ENCODE measurements at places on chromosomes 2 and 18.

DNA sequence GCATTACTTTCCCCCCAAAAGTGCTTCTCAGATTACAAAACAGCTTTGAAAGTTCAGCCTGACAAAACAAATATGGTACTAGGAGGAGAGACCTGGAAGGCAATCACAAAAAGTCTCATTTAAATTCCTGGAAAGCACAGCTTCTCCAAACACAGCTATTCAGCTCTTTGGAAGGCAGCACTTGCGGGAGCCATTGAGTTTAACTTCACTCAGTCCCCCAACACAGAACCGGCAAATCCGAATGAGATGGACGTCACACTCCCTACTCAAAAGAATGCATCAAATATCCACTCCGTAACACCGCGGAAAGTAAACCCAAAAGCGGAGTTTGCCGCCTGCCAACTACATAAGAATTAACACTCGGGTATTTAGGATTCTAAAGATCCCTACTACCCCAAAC is 638 bp downstream of the ST6GAL2 start:
- DNase-seq: peak; percentile 24

DNA sequence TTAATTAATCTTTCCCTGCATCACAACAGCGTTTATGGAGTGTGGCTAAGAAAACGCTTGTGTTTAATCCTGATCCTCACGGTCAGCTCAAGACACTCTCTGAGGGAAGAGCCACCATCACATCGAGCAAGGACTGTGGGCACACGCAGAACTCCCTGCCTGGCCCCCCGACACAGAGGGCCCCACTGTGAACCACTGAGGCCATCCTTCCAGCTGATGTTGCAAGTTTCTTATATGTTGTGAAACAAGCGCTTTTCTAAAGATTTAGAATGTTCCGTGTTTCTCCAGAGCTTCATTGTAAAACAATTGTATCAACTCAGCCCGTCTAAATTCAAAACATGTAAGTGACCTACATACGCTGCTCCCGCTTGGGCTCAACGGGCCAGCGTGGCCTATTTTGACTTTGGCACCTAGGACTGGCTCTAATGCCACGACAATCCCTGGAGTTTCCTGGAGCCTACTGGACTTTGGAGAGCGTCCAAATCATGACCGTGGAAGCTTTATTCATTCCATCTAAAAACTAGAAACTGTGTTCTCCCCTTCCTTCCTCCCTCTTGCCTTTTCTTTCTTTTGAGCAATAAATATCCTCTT is 34.9 kb downstream of the SERPINE2 start:
- DNase-seq: no peak

- DNase-seq: no peak
Measured at GRCh38 chr2:3864943-3865865, 161.8 kb downstream of the DCDC2C start.

DNA sequence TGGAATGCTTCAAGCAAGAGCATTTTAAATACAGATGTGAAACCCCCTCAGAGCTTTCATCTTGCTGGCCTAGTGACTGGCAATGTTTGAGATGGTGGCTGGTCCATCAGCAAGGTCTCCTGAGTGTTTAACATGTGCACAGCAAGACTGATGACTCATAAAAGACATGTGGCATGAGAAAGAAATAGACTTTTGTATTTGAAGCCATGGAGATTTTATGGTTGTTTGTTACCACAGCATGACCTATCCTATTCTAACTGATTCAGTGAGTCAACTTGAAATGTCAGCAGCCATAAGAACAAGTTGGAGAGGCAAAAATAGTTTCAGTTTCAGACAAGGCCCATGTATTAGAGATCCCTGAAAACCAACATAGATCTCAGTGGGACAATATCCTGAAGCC is 154.7 kb upstream of the LYPD1 start:
- DNase-seq: peak; percentile 35

DNA sequence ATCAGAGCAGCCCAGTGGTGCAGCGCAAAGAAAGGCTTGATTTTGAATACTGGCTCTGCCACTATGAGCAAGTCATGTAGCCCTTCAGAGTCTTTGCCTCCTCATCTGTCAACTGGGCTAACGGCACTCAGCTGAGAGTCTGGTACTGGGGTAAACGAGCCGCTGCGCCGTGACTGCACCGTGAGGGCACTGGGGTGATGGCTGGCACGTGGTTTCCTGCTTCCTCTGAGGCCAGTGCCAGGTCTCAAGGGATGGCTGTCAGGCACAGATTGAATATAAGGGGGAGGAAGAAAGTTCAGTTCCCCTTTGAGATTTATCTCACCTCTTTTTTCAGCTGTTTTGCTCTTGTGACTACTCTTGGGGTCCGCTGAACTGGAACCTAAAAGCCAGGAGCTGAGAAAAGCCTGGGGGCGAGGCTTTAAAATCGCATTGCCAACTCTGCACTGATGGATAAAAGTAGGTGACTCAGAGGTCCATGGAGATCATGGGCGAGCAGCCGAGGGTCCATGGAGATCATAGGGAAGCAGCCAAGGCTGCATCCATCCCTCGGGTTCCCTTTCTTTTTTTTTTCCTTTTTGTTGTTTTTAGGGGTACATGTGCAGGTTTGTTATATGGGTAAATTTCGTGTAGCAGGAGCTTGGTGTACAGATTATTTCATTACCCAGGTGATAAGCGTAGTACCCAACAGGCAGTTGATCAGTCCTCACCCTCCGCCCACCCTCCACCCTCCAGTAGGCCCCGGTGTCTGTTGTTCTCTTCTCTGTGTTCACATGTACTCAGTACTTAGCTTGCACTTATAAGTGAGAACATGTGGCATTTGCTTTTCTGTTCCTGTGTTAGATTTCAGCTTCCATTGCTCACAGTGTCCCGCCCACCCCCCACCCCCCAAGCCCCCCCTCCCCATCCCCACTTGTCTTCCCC is 114.3 kb downstream of the SPP2 start:
- DNase-seq: no peak

DNA sequence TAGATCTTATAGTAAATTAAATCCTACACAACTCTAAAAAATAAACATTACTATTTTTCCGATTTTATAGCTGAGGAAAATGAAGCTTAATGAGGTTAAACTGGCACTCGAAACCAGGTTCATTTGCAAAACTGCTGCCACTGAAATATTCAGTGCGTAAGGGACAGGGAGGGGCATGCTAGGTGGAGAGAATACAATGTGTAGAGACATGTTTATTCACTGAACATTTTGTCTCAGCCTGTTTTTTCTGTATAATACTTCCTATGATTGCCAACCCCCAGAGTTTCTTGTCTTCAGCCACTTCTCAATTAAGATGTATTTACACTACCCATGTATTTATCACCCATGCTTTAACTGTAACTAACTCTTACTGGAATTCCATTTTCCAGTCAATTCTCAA is 31.6 kb upstream of the ZNF804A start:
- DNase-seq: no peak

DNA sequence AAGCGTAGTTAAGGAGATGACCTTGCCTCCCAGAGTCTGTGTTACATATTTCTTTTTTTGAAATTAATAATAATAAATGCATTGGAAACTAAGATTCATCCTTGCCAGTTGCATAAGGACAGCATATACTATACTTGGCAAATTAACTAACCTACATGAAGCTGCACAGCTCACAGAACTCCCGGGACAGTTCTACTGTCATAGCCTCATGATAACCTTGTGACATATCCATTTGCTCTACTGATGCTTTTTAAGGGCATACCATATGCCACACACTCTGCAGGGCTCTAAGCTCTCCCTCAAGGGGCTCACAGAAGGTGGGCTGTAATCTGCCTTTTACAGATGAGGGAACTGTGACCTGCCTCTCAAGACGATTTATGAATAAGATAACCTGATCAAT is 3.8 kb downstream of the ITGB1BP1 start:
- DNase-seq: no peak

DNA sequence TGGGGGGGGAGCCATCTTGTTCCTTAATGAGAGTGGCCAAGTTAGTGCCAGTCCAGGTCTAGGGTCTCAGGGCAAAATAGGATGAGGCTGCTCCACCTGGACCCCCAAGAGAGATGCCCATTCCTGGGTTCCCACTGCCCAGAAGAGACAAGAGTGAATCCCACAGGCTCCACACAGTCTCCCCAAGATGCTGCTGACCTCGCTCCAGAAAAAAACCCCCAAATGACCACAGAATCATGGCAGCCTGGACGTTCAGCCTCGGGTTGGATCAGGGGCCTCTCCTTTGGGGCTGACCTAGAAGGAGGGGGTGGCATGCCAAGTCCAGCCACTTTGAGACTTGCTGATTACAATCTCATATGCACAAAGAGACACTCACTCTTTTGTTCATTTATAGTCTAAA is 25.1 kb downstream of the STAT1 start:
- DNase-seq: no peak

DNA sequence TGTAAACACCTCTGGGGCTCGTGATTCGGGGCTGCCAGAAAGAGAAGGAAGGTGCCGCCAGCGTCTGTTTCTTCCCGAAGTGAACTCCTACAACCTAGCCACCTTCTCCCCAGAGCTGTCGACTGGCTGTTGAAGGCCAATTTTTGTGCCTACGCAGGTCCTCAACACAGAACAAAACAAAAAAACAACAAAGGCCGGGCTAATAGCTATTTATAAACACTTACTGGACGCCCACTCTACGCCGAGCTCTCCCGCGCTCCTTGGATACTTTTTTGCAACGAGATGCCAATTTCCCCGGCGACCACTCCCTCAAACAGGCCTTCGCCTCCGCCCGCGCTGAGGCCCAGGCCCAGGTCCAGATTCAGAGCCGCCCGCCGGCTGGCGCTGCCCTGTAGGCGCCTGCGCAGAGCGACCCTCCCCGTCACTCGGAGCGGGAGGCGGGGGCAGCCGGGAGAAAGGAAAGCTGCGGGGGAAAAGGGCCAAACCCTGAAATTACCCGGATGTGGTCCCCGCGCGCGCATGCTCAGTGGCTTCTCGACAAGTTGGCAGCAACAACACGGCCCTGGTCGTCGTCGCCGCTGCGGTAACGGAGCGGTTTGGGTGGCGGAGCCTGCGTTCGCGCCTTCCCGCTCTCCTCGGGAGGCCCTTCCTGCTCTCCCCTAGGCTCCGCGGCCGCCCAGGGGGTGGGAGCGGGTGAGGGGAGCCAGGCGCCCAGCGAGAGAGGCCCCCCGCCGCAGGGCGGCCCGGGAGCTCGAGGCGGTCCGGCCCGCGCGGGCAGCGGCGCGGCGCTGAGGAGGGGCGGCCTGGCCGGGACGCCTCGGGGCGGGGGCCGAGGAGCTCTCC is at the start of gene SMAD4:
Gene SMAD4, plus strand, starts transcription at position 520 of the 843 bp plus-strand sequence. CDS start 16,834 bp downstream, outside the sequence.
- peak; percentile 95 for DNase-seq

DNA sequence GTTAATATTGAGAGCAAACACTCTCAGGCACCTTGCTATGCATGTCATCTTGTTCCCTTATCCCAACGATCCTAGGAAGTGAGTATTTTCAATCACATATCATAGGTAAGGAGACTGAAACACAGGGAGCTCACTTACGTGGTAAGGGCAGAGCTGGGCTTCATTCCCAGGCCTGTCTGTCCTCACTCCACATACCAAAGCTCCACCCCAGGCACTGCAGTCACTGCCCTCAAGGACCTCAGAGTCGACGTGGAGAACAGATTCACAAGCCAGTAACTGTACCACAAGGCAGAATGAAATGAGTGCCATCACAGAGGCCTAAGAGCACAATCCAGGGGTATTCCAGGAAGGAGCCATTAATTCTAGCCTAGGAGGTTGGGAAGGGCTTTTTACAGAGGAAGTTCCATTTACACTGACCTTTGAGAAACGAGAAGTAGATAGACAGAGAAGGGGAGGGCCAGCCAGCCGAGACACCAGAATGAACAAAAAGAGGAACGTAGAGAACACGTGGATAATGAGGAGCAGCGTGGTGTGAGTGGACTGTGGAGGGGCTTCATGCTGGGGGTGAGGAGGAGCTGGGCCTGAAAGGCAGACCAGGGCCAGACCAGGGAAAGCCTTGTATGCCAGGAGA is 48.6 kb downstream of the KIAA2012 start:
- DNase-seq: no peak

DNA sequence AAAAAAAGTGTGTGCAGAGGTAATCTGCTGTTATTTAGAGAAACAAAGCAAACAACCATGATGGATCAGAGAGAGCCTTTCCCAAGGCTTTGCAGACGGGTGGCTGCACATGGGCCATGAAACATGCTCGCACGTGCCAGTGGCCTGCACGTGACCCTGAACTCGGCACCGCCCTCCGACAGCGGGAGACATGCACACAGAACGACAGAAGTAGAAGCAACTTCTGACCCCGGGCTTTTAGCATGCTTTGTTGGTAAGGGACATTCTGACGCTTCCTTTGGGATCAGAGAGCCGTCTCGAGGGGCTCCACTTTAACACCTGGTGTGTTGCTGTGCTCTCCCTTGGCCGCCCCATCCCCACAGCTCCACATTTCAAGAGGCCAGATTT is 112.5 kb downstream of the KCNF1 start:
- no peak for DNase-seq

GRCh38 chr2:201450954-201451291 is 335 bp downstream of the TRAK2 start:
- peak; percentile 24 for DNase-seq

DNA sequence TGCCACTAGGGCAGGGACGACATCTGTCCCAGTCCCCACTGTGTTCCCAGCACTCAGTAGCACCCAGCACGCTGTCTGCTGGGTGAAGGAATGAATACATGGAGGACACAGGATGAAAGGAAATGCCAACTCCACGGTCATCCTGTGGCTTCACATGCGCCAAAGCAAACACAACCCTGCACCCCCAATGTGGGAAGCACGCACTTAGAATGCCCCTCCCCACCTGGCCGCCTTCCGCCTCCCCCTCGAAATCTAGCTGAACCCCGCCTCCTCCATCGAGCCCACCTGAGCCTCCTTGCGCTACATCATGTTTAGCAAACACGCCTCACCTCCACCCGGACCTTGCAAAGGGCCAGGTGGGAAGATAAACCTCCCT is 33.9 kb downstream of the ADCY3 start:
- no peak for DNase-seq
